Skin of body (tissue), 3 donors: ENCODE measurements at places on chromosomes 7 and 10. TPM values are rescaled to one million over a fixed set of nuclear protein-coding genes. Genes with fewer than 3 reads are reported as not detected.
A peak's percentile ranks its signal among the peaks of the same experiment; 100 is the strongest.

- no peak for DNase-seq
These were observed 168.8 kb upstream of the POT1 start for GRCh38 chr7:125098377-125098970.

DNA sequence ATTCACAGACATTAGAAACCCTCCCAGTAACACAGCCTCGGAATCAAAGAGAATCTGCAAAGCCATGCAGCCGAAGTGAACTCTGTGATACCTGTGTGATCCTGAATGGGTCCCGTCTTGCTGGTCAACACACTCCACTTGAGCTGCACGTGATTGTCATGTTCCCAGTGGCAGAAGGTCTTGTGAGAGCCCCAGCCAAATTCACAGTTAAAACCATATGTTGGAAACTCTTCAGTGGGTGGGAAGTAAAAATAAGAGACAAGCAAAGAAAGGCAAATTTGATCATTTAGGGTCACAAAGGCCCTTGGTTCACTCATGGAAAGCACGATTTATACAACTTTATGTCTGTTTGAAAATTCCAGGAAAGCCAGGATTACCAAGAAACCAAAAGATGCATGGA, 142.3 kb downstream of the NRP1 start:
- no peak for DNase-seq

DNA sequence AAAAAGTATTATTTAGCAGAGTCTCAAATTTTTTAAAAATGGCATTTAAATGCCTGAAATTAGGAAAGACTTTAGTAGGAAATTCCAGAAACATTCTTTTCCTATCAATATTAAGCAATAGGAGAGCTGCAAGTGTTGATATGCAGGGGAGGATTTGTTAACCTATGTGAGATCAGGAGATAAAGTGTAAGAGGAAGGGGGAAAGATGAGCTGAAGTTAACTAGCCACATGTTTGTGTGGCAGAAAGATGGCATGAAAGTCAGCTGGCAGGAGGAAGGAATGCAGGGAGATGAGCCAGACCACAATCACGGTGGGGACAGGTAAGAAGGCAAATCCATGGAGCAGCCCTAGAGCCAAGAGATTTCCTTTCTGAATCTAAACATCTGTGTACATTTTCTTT, 303.6 kb downstream of the MAGI2 start:
- no peak for DNase-seq

DNA sequence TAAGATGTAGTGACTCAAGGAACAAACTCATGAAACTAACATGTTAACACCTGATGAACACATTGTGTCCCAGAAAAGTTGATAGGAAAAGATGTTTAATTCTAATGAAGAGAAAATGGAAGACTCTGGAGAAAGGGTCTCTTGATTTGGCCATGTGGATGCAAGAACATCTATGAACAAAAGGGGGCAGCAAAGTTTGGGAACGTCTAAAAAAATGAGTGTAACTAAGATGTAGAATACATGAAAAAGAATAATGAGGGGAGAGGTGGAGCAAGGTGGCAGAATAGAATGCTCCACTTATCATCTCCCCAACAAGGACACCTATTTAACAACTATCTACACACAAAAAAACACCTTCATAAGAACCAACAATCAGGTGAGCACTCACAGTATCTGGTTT, 805.1 kb downstream of the TNS3 start:
- no peak for DNase-seq

- peak; percentile 75 for DNase-seq
These were observed 44.5 kb upstream of the CAV2 start for GRCh38 chr7:116455009-116455408.

DNA sequence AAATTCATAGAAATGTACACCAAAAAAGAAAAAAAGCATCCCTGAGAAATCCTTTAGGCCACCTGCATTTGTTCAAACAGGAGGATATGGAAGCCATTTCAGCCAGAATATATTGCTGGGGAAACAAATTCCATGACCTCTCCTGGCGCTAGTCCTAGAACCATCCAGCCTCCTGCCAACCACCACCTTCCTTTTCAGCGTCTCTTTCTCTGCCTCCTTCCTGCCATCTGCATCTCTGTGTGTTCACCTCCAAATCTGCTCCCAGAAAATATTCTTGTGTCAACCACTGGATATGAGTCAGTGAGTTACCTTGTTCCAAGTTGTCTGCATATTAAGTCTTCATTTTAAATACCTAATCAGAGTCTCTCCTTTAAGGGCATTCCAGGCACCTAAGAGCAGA, 50.6 kb upstream of the NPY start:
- DNase-seq, result no peak

Gene NPTX2
- total RNA-seq, result 2.4 TPM

Gene OR6V1
- total RNA-seq, result not detected

Gene GIMAP5
- total RNA-seq, result 11.5 TPM

Gene DLX6
- 0.20 TPM for total RNA-seq

Gene SPACDR
- total RNA-seq, result 0.49 TPM

Gene SMKR1
- 0.20 TPM for total RNA-seq
